ENCODE measurements at places on chromosomes 7 and 10. TPM values are rescaled to one million over a fixed set of nuclear protein-coding genes. Genes with fewer than 3 reads are reported as not detected.

GRCh38 chr7:4797858-4798705, 22.7 kb downstream of the AP5Z1 start:
- H3K4me1 ChIP-seq: no peaks in the 10 kb centered on the region
- DNase-seq: no peak
- no peak overlapping the region for H3K27ac ChIP-seq
- no peak overlapping the region for H3K4me3 ChIP-seq

- H3K27me3 ChIP-seq: no peaks in the 10 kb centered on the region
- no peak overlapping the region for H3K4me3 ChIP-seq
- DNase-seq: no peak
- no peak overlapping the region for H3K27ac ChIP-seq
Measured at GRCh38 chr10:103748020-103748419, 107.4 kb downstream of the SH3PXD2A start.

LDB3 gene
- polyA plus RNA-seq: not detected

DNA sequence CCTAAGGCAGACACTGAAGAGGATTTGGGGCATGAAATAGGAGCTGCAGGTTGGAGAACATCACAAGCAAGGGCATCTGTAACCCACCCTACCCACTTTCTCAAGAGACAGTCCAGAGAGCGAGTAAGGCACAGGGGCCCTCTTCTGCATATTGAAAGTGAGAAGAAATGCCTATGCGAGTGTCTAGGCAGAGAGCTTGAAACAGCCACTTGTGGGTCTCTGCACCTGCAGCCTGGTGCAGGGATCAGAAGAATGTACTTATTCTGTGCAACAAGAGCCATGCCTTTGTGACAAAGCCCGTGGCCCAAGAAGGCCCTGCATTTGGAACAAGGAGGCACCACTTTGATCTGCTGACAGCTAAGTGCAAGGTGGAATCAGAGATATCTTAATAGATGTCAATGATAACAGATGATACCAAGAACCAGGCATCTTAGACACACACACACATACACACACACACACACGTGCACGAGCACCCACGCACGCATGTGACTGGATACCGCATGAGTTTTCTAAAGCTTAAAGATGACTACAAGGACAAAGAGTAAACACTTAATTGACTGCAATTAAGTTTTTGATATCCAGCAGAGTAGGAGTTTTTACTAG, 89.3 kb downstream of the NPSR1 start:
- no peak overlapping the region for H3K27ac ChIP-seq
- no peaks in the 10 kb centered on the region for H3K4me1 ChIP-seq
- H3K36me3 ChIP-seq: no peaks in the 10 kb centered on the region
- DNase-seq: no peak
- H3K4me3 ChIP-seq: no peak overlapping the region

All from CD8-positive, alpha-beta memory T cell (primary cell).